ENCODE measurements at places on chromosomes 3 and 15. TPM values are rescaled to one million over a fixed set of nuclear protein-coding genes. Genes with fewer than 3 reads are reported as not detected.

The C3orf70 gene
- total RNA-seq = 0.29 TPM

The LRRC31 gene
- total RNA-seq = not detected

The ANKRD63 gene
- not detected for total RNA-seq

The ACAD11 gene
- 16.4 TPM for total RNA-seq

The XIRP1 gene
- not detected for total RNA-seq

The CADM2 gene
- total RNA-seq = not detected

The RETNLB gene
- total RNA-seq = not detected

The THAP10 gene
- 6.9 TPM for total RNA-seq

The SEC22A gene
- total RNA-seq = 57.2 TPM

The DISP2 gene
- total RNA-seq = 0.35 TPM

The P2RY1 gene
- 0.18 TPM for total RNA-seq

The ADPRH gene
- 6.1 TPM for total RNA-seq
